Left ventricle myocardium superior (tissue), 1 donor: ENCODE measurements at places on chromosomes 7 and 10.

DNA sequence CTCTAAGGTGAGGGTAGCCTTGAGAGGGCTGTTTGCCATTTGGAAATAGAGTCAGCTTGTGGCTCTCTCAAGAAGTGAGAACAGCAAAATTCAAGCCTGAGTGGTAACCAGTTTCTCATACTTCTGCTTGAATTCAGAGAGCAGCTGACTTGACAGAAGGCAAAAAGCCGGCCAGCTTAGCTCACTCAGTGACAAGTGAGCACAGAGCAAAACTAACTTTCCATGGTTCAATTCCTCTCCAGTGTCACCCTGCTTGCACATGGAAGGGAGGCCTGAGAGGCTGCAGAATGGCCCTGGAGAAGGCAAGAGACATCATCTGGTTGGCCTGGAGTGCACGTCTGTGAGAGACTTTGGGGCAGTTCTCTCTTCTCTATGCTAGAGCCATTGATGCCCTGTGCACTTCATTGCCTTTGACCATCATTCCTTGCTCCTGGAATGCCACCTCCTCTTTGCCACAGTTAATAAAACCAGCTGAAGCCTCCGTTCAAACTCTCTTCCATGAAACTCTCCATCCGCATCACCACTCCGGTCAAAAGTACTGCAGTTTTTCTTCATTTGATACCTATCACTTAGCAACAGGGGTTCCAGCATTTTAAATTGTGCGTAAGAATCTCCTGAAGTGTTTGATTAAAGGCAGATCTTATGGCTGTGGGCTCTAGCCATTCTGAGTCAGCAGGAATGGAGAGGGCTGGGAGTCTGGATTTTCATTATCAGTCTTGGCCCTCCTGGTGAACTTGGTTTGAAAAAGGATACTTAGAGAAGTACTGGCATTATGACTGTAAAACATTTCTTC is 69.8 kb upstream of the PIK3CG start:
- DNase-seq: no peak

DNA sequence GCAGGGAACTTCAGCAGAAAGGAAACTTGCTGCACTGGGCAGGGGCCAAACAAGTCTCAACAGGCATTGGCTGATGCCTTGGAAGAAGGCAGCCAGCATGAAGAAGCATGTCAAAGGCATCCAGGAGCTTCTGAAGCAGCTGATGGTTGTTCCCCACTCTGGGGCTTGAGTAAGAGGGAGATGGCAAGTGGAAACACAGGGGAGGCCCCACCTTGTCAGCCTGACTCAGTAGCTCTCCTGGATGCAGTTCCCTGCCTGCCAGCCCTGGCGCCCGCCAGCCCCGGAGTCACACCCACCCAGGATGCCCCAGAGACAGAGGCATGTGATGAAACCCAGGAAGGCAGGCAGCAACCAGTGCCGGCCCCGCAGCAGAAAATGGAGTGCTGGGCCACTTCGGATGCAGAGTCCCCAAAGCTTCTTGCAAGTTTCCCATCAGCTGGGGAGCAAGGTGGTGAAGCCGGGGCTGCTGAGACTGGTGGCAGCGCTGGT is 96.5 kb downstream of the TACC2 start:
- no peak for DNase-seq

DNA sequence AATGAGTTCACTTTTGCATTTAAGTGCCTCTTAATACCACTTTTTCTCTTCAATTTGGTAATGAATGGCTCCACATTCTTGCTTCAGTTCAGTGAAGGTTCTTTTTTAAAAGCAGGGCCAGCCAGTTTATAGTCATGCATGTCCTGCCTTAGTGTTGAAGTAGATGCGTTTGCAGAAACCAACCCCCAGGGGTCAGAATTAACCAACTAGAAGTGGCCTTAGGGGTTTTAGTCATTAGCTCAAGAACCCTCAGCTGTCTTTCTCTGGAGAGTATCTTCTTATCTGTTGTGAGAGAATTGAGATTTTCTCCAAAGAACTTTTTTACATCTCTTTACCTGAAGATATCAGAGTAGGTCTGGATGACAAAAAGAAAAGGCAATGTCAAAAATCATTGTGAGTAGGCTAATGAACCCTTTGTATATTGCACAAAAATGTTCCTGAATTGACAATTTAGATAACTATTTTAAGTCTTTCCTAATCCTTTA is 82.2 kb downstream of the PIK3CG start:
- DNase-seq: no peak

DNA sequence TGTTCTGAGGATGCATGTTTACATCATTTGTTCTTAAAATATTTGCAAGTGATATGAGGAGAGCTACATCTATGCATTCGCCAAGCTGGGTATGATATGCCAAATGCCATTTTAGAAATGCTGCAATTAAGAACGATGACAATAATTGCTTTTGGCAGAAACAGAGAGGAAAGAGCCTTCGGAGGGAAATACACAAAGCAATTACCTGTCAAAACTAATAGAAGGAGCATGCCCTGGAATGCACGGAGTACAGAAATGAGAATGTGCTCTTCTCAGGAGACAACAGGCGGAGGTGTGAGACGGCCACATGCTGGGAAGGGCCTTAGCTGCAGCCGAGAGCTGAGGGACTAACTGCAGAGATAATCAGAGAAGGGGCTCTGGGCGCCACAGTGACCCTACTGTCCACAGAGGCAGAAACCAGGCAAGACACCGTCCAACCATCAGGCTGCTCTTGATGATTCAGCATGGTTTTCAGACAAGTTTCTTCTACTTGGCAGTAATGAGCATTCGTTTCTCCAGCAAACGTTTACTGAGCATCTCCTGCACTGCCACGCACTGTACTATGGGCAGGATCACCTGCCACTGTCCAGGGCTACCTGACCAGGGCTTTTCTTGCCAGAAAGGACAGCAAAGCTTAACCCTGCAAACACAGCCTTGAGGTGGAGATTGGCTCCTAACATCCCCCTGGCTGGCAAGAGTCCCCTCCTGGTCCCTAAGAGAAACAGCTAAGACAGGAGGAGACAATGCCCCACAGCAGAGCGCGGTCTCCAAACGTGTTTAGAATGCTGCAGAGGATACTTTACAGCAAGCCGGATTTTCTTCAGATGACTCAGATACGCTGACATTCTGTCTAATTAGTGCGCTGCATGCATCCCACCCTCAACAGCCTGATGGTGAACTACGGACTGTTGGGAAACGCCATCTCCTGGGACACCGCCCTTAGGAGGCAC is 18.1 kb downstream of the VIPR2 start:
- DNase-seq: no peak
